ENCODE measurements at places on chromosomes 4 and X.
A peak's percentile ranks its signal among the peaks of the same experiment; 100 is the strongest.

DNA sequence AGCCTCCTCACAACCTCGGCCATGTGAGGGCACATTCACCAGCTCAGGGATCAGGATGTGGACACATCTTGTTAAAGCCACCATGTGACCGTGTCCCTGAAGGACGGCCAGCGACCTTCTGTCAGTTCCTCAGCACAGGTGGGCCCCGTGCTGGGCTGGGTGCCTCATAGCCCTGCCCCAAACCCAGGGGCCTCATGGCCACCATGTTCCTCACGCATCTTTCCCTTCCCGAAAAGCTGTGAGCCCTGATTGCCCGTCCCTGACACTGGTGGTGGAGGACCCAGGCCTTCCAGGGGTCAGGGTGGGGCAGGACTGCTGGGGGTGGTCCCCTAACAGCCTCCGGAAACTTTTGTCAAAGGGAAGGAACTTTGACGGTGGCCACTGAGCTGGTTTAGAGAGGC is 60.1 kb upstream of the ADRA2C start:
- DNase-seq = peak; percentile 1

GRCh38 chr4:186516287-186516686 is 39.1 kb downstream of the MTNR1A start:
- no peak for DNase-seq

- no peak for DNase-seq
These were observed 191.9 kb downstream of the PPP1R2C start for GRCh38 chrX:42585842-42586621.

DNA sequence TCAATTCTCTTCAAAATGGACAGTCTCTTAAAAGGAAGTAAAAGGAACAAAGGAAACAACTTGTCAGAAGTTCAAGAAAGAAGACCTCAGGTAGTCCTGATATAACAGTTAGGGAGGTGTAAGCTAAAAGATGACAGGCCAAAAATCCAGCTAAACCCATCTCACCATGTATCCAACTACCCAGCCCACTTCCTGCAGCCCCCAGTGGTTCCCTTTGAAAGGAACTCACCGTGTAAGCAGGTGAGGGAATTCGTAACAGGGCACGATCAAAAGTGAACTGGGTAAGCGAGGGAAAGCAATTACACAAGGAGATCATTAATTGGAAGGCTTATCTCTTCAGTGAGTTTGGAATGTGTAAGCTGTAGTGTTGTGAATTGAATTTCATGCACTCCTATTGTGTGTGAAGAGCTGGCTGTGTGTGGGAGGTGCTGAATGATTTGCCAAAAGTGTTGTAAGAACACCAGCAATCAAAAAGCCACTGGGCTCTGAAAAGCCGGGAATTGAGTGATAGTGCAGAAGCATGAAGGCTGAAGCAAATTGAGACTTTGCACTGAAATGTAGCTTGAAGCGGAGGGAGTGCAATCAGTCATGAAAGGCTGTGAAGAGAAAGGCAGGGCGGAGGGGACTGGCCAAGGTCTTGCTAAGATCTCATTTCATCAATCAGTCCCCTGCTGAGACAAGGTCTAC is 914.2 kb upstream of the LCORL start:
- no peak for DNase-seq

DNA sequence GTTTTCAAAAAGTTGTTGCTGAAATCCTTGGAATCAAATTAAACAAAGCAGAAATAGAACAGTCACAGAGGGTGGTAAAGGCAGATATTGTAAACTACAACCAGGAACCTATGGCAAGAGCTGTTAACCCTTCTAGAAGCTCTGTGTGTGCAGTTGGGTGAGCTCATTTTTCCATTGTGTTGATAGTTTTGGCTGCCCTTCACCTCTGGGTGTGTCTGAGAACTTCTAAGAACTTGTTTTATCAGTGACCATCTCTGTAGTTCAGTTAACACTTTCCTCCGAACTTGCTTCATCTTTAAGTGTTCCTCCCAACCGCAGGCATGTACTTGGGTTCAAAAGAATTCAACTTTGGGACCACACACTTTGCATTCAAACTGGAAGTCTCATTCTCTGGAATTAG is 32.7 kb downstream of the RBMX start:
- DNase-seq = no peak

- no peak for DNase-seq
These were observed 10.9 kb downstream of the SH3D19 start for GRCh38 chr4:151314479-151314878.

DNA sequence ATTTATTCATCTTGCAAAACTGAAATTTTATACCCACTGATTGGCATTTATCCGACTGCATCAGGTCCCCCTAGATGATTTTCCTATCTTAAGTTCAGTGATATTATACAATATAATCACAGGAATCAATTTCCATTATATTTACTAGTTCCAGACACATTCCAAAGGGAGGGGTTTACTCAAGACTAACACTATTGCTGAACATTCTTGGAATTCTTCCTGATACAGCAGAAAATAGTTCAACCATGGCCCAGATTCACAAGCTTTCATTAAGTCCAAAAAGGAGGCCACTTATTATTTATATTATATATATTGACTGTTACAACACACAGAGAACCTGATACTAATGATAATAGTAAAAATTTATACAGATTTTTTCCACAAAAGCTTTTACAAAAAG is 2353.6 kb downstream of the PCDH7 start:
- no peak for DNase-seq

DNA sequence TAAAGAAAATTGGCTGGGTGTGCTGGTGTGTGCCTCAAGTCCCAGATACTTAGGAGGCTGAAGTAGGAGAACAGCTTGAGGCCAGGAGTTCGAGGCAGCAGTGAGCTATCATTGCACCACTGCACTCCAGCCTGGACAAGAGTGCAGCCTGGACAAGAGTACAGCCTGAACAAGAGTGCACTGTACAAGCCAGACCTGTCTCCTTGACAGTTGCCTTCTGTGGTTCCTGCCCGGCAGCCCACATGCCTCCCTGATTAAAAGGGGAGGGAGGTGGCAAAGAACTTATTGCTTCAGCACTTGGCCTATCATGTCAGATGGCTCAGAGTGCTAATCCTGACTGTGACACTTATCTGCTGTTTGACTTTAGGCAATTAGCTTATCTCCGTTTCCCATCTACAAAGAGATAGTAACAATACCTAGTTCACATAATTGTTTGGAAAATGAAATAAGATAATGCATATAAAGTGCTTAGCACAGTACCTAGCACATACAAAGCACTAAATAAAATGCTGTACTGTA is 249.1 kb downstream of the DCLK2 start:
- DNase-seq = no peak

- DNase-seq = no peak
These were observed 113.5 kb downstream of the RPA4 start for GRCh38 chrX:96997196-96997595.

DNA sequence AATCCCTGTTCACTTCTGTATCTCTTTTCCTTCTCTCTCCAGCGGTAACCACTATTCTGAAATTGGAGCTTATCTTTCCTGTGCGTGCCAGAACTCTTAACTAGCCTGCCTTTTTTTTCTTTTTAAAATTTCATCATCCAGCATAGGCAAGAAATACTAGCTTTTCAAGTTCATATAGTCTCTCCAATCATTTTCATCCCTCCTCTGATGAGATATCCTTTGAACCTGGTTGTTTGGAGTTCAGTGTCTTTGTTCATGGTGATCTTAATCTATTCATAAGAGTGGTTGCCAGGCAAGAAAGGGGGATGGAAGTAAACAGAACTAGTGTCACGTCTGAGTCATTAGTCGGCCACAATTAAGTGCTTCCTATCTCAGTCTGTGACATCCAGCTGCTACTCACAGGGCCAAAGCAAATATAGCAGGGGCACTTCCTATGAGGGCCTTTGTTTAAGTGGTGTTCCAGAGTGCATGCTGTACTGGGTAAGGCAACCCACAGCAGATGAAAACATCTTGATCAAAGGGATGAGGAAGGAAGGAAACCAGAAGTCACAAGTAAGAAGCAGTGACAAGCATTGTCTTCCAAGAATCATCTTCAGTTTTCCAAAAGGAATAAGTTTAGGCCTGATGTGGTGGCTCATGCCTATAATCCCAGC is 56.4 kb upstream of the XIAP start:
- peak; percentile 43 for DNase-seq

GRCh38 chr4:140153419-140153717 is 616 bp downstream of the MAML3 start:
- DNase-seq = no peak

DNA sequence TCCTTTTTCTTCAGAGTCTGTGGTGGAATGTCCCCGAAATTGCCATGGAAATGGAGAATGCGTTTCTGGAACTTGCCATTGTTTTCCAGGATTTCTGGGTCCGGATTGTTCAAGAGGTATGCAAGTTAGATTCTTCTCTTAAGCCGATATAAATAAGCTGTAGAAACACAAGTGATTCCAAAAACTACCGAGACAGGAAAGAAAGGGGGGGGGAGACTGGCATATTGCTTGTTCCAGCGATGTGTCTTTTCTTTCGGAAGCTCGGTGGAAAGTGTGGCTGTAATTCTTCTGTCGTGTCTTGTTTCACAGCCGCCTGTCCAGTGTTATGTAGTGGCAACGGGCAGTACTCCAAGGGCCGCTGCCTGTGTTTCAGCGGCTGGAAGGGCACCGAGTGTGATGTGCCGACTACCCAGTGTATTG is 236.9 kb downstream of the DCTD start:
- no peak for DNase-seq

DNA sequence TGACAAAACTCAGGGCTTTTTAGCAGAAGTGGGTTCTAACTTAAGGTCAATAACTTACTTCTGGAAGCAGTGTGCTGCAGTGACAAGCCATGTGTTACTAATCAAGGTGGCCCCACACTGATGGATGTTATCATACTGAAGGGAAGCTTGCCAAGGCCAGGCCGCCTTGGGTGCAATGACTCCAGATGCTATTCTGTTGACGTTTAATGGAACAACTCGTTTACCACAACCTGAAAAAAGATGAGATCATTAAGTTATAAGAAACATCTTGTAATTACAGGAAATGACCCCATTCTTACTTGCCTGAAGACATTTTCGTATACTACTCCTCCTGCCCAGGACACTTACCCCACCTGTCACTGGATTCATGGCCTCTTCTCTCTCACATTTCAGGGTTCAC is 38.9 kb upstream of the TMPRSS11D start:
- DNase-seq = peak; percentile 44

GRCh38 chrX:110045421-110045820 is 42.5 kb downstream of the TMEM164 start:
- no peak for DNase-seq

- DNase-seq = no peak
These were observed 24.5 kb upstream of the VEGFC start for GRCh38 chr4:176817204-176817603.

Data from BE2C (cell line).